ENCODE measurements at places on chromosomes 2 and 18.

DNA sequence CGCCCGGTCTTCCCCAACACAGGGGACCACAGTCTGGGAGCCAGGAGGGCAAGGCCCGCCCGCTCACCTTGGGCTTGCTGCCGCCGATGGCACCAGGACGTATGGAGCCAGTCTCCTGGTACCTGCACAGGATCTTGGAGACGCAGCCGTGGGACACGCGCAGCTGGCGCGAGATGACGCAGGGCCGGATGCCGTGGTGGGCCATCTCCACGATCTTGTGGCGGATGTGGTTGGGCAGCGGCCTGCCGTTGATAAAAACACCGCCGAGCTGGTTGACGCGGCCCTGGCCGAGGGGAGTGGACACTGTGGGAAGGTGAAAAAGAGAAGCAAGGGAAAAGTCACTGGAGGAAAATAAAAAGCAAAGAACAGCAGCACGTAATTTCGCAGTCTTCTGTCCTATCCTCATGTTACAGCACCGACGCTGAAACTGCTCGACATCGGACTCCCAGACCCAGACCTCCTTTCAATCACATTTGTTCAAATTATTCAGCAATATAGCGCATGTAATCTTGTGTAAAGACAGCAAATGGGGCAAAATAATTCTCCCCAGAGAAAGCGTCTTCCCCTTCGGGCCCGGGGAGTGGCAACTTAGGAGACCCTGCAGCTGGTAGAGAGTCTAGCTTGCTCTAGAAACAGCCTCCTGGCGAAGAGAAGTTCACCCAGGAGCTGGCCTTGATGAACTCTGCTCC lies 1.7 kb downstream of the PAX3 start:
- no peak for DNase-seq

DNA sequence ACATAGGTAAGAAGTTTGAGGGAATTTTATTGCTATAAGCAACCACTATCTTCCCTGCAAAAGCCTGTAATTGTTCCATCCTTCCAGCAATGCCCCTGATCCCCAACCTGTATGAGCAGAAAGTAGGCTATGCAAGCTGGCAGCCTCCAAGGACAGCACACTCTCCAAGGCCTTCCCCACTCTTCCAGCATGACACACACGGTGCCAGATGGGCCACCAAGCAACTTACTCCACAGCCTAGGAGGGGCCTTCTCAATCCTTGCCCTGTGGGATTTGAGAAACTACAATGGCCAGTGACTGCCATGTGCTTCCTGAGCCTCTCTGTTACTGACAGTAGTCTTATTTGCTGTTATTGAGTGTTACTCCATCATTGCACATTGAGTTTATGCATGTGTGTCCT lies 137.5 kb downstream of the ACTR3 start:
- DNase-seq, result no peak

- peak; percentile 22 for DNase-seq
Observed at GRCh38 chr2:200340508-200341224, 34.2 kb downstream of the SPATS2L start.

DNA sequence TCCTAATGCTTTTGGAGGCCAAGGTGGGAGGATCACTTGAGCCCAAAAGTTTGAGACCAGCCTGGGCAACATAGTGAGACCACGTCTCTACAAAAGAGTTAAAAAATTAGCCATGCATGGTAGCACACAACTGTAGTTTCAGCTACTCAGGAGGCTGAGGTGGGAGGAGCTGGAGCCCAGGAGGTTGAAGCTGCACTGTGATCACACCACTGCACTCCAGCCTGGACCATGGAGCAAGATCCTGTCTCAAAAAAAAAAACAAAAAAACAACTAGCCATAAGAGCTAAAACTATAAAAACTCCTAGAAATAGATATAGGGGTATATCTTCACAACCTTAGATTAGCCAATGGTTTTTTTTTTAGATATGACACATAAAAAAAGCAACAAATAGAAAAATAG lies 16.9 kb upstream of the COL6A3 start:
- DNase-seq, result no peak

DNA sequence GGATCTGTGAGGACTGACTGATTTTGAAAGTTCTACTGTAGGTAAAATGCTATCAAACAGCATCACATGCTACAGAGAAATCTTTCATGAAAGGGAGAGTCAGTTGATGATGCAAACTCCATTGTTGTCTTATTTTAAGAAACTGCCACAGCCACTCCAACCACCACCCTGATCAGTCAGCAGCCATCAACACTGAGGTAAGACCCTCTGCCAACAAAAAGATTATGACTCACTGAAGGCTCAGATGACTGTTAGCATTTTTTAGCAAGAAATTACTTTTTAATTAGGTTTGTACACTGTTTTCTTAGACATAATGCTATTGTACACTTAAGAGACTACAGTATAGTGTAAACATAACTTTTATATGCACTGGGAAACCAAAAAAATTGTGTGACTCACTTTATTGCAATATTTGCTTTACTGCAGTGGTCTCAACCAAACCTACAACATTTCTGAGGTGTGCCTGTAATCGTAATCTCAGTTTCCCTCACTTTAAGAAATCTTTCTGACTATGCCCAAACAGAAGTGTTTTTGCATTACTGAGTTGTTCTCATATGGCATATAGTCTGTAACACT lies 42.8 kb downstream of the METTL8 start:
- peak; percentile 27 for DNase-seq

DNA sequence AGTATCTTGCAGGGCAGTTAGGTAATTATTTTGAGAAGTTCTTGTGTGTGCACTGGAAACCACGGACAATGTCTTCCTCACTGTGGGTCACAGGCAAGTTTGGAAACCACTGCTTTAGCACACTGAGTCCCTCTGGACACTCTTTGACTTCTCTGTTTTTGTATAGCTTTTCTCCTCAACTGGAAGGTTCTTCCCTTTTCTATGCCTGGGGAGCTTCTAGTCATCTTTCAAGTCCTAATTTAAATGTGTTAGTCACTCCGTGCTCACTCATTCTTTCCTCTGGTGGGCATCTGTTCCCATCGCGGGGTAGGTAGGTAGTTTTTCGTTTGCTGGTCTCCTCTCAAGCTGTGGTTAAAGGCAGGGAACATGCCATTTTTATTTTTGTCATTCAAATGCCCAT lies 32.1 kb downstream of the E2F6 start:
- DNase-seq, result no peak

DNA sequence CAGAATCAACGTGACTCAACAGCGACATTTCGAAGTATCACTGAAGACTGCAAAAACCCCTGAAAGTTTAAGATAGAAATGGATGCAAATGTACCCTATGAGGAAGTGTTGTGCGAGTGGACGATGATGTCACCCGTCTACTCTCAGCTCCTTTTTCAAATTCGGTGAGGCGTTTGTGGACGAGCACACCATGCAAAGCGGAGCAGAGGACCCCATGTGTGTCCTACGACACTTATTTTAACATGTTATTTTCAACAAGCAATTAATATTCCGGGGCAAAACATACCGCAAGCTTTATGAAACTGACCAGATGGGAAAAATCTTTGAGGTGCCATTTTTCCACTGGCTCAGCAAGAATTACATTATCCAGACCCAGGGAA lies 2.0 kb downstream of the PXDN start:
- DNase-seq, result no peak

DNA sequence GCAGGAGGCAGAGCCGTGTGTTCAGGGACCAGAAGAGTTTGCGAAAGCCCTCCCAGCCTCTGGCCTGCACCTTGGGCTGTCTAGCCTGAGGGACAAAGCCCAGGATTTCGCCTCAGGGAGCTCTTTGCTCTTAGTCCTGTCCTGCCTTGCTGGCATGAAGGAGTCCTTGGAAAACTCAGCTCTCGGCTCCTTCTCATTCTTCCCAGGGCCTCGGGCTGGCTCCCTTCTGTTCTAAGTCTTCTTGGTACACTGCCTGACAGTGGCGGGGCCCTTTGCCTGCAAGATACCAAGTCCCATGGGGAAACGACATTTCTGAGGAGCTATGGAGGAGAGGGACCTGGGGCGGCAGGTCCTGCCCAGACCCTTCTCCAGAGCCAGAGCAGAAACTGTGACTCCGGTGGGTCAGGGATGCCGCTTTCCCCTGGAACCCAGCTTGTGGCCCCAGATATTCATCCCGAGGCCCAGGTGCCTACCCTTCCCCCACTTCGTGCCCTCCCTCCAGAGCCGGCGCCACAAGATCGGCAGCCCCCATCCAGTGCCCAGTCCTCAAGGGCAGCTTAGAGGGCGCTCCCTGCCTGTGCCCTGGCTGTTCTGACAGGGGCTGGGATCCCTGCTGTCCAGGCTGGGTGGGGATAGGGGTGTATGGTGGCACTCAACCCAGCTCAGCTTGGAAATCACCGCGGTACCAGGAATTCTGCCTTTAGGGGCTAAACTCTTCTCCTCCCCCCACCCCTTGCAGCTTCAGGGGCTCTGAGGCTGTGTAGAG lies 5.5 kb upstream of the CYP26B1 start:
- no peak for DNase-seq

DNA sequence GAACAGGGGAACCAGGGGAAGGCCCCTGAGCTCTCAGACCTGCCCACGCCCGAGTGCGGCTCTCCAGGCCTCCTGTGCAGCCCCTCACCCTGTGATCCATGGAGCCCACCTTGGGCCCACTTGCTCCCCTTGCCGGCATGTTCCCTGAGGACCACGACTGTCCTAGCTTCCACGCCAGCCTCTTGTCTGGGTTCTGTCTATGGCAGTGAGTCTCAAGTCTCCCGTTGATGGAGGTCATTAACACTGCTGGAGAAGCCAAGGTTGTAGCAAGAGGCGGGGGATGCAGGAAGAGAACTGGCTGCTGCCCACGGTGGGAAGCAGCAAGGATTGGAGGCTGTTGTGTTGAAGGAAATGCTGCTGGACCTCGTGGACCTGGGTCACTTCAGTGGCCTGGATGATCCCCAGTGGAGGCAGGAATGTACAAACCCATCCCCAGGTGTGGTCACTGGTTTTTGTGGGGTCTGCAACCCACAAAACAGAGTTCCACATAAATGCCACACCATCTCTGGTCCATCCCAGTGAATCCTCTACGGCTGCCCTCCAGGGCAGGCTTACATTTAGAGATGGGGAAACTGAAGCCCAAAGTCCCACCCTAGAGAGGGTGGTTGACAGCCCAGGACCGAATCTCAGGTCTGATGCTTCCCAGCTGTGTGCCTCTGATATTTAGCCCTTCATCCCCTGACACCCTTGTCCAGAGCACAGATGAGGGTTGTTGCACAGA lies 150.3 kb downstream of the NDUFA10 start:
- no peak for DNase-seq

GRCh38 chr2:96514521-96514920 lies 9.4 kb upstream of the NEURL3 start:
- DNase-seq, result no peak

- no peak for DNase-seq
Observed at GRCh38 chr2:127053731-127054603, 53.0 kb downstream of the BIN1 start.

GRCh38 chr2:240955306-240956170 lies 42.9 kb upstream of the SNED1 start:
- DNase-seq, result no peak
